Mesendoderm (in vitro differentiated cells): ENCODE measurements at places on chromosomes 1 and 21.
A peak's percentile ranks its signal among the peaks of the same experiment; 100 is the strongest.

GRCh38 chr1:1072299-1072848 is 1.7 kb downstream of the RNF223 start:
- DNase-seq, result no peak

DNA sequence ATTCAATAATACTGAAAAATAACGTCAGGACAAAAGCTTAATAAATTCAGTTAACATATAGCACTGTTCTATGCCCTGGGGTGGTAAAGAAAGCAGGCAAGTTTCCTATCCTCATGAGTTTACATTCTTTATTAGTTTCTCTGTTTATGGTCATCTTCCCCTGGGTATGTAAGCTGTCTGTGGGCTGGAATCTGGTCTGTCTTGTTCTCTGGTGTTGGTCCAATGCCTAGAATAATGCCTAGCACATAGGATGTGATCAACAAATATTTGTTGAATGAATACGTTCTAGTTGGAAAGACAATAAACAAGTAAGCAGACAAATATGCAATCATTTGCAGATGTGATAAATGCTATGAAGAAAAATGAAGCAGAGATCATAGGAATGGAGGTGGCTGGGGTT is 7.2 kb upstream of the IGSF3 start:
- DNase-seq, result no peak

DNA sequence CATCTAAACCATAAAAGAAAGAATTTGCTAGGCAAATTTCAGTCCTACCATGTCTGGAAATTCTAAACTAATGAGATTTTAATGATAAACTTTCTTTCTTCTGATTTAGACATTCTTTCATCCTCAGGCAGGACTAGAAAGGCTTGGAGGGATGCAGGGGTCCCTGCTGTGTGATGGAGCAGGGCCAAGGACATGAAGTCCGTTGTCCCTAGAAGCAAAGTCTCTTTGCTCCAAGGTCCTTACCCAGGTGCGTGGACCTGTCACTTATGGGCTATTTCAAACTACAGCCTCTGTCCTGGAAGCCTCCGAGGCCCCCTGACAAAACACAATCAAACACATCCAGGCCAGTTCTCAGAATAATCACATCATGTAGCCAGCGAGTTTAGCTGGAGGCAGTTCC is 26.6 kb downstream of the URB1 start:
- no peak for DNase-seq

- no peak for DNase-seq
These were observed 45.9 kb downstream of the TRIM11 start for GRCh38 chr1:228360533-228361313.

DNA sequence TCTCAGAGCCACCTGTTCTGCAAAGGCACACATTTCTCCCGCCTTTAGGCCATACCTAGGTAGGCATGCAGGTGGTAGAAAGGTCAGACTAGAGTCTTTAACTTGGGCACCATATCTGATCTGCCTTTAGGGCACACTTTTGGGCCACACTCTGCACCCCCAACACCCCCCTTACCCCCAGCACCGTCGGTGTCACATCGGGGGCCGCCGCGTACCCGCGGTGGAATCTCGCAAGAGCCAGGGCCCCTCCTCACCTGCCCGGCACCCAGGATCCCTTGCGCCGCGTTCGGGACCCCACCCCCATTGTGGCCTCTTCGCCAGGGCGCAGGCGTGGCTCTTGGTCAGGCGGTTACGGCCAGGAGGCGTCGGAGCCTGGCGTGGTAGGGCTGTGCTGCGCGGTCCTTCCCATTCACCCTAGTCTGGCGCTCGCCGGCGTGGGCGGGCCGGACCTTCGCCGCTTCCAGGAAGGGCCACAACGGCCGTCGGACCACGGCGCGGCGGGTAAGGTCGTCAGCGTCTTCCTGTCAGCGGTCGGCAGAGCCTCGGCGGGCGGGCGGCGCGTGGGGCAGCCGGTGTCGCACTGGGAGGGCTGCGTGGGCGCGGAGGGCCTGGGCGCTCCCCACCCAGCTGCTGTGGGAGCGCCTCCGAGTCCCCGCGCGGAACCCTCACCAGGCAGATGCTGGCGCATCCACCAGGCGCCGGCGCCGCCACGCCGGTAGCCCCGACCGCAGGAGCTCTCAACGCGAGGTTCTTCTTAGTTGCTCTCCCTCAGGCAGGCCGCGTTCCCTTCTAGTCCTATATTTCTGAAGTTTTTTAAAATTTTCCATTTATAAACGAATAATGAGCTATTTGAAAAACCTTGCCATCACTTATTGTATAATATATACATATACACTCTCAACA is at the start of gene DNAH14:
TSS of gene DNAH14 (plus strand) at position 341 of the 903 bp plus-strand sequence. CDS start 23,028 bp downstream, outside the sequence.
- DNase-seq, result peak; percentile 92

- DNase-seq, result no peak
These were observed 71.4 kb upstream of the FAM20B start for GRCh38 chr1:178954325-178954690.

GRCh38 chr1:7209336-7209735 is 424.1 kb downstream of the CAMTA1 start:
- DNase-seq, result no peak

GRCh38 chr1:160767395-160768294 is 28.3 kb upstream of the LY9 start:
- peak; percentile 22 for DNase-seq

- peak; percentile 65 for DNase-seq
These were observed 24.7 kb upstream of the LRRN2 start for GRCh38 chr1:204709960-204710912.

- peak; percentile 47 for DNase-seq
These were observed 7.4 kb upstream of the DEGS1 start for GRCh38 chr1:224175617-224176016.

GRCh38 chr1:89286549-89287180 is 14.0 kb upstream of the GBP5 start:
- no peak for DNase-seq

DNA sequence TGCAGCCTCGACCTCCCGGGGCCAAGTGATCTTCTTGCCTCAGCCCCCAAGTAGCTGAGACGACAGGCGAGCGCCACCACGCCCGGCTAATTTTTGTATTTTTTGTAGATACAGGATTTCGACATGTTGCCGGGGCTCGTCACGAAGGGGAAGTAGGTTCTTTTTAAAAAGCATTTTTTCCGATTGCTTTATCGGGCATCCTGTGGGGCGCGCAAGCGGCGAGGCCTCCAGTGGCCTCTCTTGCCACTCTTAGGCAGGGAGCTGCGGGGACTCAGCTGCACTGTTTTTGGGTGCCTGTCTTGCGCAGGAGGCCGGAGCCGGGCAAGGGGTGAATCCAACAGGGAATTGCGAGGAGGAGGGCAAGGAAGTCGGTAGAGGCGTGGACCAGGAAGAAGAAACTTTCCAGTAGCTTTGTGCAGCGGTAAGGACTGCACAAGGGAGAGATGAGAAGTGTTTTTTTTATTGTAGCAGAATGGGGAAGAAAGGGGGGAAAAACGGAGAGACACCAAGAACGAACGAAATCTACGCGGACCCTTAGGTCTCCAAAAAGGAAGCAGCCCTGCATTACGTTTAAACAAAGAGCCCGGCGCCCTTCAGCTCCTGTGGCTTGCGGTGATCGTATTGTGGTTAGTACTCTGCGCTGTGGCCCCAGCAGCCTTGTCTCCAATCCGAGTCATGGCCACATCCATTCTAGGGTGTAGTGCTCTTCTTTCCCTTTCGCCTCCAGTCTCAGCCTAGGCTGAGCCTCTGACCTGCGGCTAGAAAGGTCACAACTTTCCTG is 164.8 kb downstream of the PPIAL4G start:
- DNase-seq, result peak; percentile 59

DNA sequence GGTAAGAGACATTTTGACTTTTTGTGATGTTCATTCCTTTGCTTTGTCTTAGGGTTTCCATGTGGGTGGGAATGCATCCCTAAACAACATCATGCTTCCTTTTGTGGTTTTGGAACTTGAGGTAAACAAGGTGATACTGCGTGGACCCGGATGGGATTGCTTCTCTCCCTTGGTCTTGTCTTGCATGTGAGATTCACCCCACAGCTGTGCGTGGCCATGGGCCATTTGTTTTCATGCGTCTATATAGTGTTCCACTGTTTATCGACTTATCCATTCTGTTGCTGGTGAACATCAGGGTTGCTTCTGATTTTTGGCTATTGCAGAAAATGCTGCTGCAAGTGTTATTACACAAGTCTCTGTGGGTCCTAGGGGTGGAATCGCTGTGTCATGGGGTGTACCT is 21.1 kb downstream of the CRYAA start:
- DNase-seq, result no peak

DNA sequence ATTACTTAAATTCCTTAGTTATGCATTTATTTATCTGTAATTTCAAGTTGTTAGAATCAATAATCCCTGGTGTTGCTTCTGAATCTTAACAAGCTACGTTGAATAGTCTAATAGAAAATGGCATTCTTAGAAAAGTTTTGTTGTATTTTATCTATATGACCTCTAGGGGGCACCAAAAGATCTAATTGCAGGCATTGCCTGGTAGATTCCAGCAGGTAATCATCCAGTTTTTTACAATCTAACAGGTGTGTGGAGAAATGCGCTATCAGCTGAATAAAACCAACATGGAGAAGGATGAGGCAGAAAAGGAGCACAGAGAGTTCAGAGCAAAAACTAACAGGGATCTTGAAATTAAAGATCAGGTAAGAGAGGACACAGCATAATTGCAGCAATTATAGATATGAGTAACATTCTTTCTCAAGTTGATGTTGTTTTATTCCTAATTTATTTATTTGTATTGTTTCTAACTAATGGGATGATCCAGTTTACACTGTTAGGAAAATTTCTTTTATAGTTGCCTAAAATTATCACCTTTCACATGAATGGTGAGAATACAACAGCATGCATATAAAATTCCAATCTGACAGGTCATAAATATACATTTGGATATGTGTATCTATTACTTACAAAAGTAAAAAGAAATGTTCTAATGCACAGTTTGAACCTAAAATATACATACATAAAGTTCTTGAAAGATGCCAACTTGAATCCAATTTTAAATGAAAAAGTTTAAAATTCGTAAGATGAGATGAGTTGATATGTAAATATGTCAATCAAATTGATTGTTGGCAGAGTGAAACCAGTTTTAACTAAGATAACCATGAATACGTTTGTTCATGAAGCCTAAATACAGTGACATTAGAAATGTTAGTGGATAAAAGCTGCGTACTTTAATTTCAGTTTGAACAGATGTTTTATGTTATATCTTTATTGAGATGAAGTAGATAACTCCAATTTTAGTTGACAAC is 88.4 kb downstream of the SDCCAG8 start:
- peak; percentile 49 for DNase-seq

- DNase-seq, result no peak
These were observed 16.7 kb upstream of the LYST start for GRCh38 chr1:235883261-235883927.

DNA sequence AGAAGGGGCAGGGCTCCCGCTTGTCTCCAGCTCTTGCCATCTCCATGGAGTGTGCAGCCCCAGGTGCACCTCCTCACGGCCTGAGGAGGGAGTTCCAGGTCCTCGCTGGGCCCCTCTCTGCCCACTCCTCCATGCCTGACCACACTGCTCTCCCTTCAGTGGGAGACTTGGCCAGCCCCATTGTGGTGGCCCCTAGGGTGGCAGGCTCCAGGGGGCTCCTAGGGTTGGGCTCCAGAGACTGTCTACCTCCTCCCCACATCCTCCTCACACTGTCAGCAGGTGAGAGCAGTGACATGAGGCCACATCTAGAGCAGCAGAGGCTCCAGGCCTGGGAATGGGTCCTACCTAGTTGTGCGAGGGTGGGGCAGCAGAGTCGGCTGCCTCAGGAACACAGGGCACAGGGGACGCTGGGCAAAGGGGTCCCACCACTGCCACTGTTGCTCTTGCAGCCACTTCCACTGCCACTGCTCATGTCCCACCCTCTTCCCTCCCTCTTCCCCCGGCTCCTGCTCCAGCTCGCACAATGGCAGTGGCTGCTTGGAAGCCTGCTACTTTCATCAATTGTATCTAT is 514.8 kb downstream of the MRPL39 start:
- no peak for DNase-seq

DNA sequence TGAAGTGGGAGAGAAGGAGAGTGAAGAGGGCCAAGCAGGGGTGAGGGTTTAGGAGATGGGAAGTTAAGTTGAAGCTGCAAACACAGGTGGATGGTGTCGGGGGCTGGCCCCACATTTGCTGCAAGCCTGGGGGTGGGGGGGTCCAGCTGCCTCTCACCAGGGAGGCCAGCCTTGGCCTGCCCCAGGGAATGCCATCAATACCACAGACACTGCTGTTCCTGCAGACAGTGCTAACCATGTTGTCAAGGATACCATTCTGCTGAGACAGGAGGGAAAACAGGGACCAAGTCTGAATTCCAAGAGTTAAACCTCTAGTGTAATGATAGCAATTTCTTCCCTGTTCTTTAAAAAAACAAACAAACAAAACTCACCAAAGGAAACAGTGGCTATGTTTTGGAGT is 8.0 kb downstream of the MECR start:
- peak; percentile 44 for DNase-seq

- no peak for DNase-seq
These were observed 13.3 kb upstream of the VASH2 start for GRCh38 chr1:212937034-212937433.

DNA sequence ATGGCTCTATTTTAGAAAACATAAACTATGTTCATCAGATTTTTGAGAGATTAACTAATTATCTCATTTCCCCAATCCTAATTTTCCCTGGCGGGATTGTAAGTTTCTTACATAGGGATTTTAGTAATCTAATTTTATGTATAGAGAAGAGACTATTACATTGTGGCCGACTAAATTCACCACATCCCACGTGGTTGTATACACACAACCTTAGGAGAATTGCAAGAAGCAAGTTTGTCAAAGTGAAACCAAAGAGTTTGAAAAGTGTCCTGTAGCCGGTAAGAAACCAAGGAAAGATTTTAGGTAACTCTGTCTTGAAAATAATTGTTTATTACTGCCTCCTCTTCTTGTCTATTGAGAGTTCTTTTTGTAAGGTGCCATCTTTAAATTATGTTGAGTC is 550.6 kb downstream of the LTN1 start:
- no peak for DNase-seq

GRCh38 chr1:77412820-77413530 is 131.2 kb downstream of the AK5 start:
- peak; percentile 33 for DNase-seq

- no peak for DNase-seq
These were observed 71.8 kb downstream of the DUSP10 start for GRCh38 chr1:221670081-221670480.

DNA sequence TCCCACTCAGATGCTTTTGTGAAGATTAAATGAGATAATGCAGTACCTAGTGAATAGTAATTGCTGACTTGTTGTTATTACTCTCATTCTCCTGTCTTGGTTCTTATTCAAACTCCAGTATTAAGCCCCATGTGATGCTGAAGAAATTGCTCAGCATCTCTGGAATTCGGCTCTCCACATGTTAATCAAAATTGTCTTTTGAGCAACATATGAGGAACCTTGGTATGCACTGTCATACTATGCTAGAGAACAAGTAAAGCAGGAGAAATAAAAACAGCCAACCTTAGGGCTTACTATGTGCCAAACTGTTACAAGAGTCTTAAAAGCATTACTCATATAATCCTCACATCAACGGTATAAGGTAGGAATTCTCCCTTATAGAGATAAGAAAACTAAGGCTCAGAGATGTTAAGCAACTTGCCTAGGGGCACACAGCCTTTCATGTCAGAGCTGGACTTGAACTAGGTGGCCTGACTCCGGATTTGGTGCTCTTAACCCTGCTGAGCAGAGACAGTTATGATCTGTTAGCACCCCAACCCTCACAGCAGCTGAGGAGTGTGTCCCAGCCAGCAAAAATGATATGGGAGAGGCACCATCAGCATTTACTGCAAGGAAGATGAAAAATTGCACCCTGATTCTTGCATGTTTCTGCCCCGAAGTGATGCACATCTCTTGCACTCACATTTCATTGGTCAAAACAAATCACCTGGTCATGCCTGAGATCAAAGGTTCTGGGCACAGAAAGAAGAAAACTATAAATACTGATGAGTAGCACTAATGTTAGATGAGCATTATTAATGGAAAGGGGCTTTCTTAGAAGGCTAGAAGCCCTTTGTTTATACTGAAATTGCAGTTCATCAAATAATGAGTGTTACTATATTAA is 102.3 kb downstream of the OMA1 start:
- DNase-seq, result no peak
